ENCODE measurements at places on chromosomes 6 and 20. TPM values are rescaled to one million over a fixed set of nuclear protein-coding genes. Genes with fewer than 3 reads are reported as not detected.

DNA sequence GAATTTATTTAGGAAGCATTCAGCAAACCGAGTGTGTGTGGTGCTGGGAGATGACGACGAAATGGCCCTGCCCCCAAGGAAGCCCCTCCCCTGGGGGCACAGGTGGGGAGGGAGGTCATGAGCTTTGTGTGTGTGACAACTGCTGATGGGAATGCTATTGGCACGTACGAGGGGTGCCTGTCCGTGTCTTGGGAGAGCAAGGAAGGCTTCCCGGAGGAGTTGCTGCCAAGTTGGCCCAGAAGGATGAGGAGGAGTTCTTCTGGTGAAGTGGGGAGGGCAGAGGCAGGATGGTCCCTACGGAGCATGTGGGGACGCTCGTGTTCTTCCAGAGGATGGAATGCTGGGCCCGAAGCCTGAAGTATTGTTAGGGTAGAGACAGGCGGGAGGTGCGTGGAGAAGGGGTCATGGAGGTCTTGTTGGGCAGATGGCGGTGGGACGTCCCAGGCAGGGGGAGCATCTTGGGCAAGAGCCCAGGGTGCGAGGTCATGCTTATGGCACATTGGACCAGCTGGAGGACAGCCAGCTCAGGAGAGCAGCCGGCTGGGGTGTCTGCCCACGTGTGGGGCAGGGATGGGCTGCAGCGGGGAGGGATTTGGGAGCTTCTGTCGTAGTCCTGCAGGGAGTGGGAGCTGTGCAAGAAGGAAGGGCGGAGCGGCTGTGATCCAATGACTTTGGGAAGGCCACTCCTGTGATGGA is 46.1 kb downstream of the SYNJ2 start:
- no peaks in the 10 kb centered on the region for H3K36me3 ChIP-seq
- no peak overlapping the region for H3K4me3 ChIP-seq
- no peaks in the 10 kb centered on the region for H3K4me1 ChIP-seq
- DNase-seq = no peak
- H3K27me3 ChIP-seq = no peaks in the 10 kb centered on the region
- H3K27ac ChIP-seq = no peak overlapping the region

DNA sequence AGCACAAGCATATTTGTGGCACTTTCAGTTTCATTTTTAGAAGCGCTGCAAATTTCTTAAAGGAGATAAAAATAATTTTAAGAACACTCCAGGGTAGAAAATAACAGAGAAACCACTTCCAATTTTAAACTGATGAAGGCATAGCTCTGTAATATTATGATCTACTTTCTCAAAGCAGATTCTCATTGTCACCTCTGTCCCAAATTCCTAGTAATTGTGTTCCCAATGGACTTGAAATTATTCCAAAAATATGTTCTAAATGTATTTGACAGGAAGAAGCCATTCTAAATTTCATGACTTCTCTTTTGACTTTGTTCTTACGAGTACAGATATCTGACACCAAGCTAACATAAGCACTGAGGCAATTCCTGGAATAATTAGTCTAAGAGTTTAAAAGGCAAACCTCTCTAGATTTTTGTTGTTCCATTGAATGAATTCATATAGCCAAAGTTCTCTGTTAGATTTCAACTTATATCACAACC is 140.2 kb upstream of the CARMIL1 start:
- DNase-seq = no peak
- no peak overlapping the region for H3K27ac ChIP-seq
- no peak overlapping the region for H3K4me3 ChIP-seq
- H3K36me3 ChIP-seq = peaks cover 10% of the 10 kb centered on the region
- H3K4me1 ChIP-seq = no peaks in the 10 kb centered on the region
- no peaks in the 10 kb centered on the region for H3K27me3 ChIP-seq

The PTK6 gene
- total RNA-seq = 0.28 TPM

DNA sequence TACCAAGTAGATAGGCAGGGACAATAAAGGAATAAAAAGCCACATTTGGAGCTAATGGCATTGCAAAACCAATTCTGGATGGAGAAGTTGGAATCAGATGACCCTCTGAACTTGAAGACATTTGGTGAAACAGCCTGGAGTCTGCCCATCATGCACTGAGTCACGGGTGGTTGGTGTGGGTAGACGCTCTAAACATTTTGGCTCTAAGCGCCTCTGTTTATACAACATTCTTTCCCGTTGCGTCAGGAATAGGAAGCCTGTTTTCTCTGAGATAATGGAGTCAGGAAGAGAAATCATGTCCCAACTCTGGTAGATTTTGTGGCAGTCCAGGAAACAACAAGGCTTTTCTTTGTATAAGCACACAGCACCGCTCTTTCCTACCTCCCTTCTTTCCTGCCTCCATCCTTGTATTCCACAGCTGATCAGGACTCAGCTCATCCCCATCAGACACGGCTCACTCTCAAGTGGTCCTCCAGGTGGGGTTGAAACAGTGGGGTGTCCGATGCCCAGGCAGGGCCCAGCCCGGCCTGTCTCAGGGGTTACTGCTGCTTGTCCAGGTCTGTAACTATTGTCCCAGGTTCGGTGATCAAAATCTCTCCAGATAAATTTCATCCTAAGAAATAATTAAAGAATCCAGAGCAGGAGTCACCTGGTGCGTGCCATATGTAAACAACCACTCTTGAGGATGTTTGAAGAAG is 12.1 kb upstream of the RAMACL start:
- H3K4me1 ChIP-seq = peaks cover 17% of the 10 kb centered on the region
- DNase-seq = no peak
- no peaks in the 10 kb centered on the region for H3K27me3 ChIP-seq

GRCh38 chr6:26087284-26088115 is at the start of gene HFE:
HFE (plus strand) TSS chr6:26087429; CDS start chr6:26087441, 12 bp downstream.
- H3K4me3 ChIP-seq = peak within 1 kb of the TSS; percentile 62
- H3K27me3 ChIP-seq = no peaks in the 10 kb centered on the region
- H3K36me3 ChIP-seq = no peaks in the 10 kb centered on the region

GRCh38 chr20:34334654-34335407 is 28.2 kb upstream of the ITCH start:
- H3K4me1 ChIP-seq = no peaks in the 10 kb centered on the region
- H3K27ac ChIP-seq = no peak overlapping the region
- DNase-seq = no peak
- no peaks in the 10 kb centered on the region for H3K27me3 ChIP-seq
- no peaks in the 10 kb centered on the region for H3K36me3 ChIP-seq

DNA sequence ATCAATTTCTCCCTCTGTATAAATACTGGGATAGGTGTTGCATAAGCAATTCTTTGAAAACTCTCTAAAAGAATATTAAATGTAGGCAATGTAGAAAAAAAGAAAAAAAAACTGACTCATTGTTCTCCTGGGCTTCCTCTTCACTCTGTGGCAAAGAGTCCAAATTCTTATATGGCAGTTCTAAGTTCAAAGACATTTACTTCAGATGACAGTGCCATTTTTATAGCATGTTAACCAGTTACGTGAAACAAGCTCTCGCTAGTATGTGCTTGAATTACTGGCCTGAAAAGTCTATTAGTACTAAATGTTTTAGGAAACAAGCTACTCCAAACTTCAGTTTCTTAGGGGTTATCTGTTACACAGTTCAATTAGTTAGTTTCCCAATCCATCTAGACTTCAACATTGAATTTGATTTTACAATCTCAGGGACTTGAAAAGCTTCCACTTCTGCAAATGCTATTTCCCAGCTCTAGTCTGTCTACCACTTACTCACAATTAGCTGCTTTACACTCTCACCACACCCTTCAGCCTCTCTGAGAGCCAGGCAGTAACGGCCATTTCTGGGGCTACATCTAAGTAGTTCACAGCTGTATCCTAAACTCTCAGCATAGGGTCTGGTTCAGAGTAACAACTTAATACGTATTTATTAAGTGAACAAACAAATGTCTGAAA is 100.4 kb downstream of the OGFRL1 start:
- no peak for DNase-seq
- H3K4me3 ChIP-seq = no peak overlapping the region
- H3K27ac ChIP-seq = no peak overlapping the region
- peaks cover 31% of the 10 kb centered on the region for H3K4me1 ChIP-seq
- no peaks in the 10 kb centered on the region for H3K27me3 ChIP-seq

DNA sequence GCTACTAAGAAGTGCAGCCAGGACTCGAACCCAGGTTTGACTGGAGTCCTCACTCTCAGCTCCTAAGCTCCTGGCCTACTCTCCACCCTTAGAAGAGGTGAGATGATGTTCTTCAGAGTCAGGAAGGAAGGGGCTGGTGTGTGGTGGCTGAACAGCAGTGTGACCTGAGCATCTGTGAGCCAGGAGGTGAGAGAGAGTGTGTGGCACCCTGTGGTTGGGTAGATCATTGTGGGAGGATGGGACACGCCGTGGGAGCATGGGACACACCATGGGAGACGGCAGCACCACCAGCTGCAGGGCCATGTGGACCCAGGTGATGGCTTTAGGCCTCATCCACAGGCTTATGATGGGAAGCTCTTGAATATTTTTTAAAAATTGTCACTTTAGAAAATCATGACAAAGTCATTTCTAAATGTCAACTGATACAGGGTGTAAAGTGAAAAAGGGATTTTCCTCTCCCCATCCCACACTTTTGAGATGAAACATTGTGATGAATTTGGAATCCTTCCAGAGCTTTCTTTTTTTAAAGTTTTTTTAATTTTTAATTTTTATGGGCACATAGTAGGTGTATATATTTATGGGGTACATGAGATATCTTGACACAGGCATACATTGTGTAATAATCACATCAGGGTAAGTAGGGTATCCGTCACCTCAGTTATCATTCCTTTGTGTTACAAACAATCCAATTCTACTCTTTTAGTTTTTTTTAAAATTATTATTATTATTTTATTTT is 31.6 kb downstream of the SRC start:
- no peak overlapping the region for H3K4me3 ChIP-seq
- H3K27ac ChIP-seq = no peak overlapping the region
- DNase-seq = no peak
- no peaks in the 10 kb centered on the region for H3K27me3 ChIP-seq

The RAET1G gene
- not detected for total RNA-seq

The RGS17 gene
- total RNA-seq = 12.1 TPM

The ADAM33 gene
- total RNA-seq = 4.0 TPM

The CLVS2 gene
- 0.66 TPM for total RNA-seq

- peak within 1 kb of the TSS; percentile 95 for H3K4me3 ChIP-seq
- H3K27ac ChIP-seq = no peak within 1 kb of the TSS
- peaks cover 65% of the 10 kb centered on the region for H3K27me3 ChIP-seq
- DNase-seq = peak; percentile 85
- H3K4me1 ChIP-seq = peaks cover 46% of the 10 kb centered on the region
These were observed at the start of gene TFAP2C for GRCh38 chr20:56628873-56629463. TFAP2C (plus strand) TSS chr20:56629306; CDS start chr20:56629545, 239 bp downstream.

GRCh38 chr6:132669690-132670291 is 10.8 kb upstream of the TAAR1 start:
- peak; percentile 66 for DNase-seq
- H3K4me1 ChIP-seq = peaks cover 8% of the 10 kb centered on the region
- no peak overlapping the region for H3K27ac ChIP-seq
- H3K27me3 ChIP-seq = no peaks in the 10 kb centered on the region

The RRAGD gene
- total RNA-seq = 22.1 TPM

GRCh38 chr20:14334306-14334930 is 3.0 kb downstream of the FLRT3 start:
- peaks cover 21% of the 10 kb centered on the region for H3K4me1 ChIP-seq
- no peak overlapping the region for H3K27ac ChIP-seq
- H3K36me3 ChIP-seq = no peaks in the 10 kb centered on the region
- no peak overlapping the region for H3K4me3 ChIP-seq
- DNase-seq = peak; percentile 63

The ROS1 gene
- total RNA-seq = not detected

GRCh38 chr20:20020908-20021307 is 3.7 kb downstream of the NAA20 start:
- DNase-seq = no peak
- H3K27ac ChIP-seq = no peak overlapping the region
- peaks cover 5% of the 10 kb centered on the region for H3K4me1 ChIP-seq
- H3K4me3 ChIP-seq = no peak overlapping the region

The PRL gene
- not detected for total RNA-seq

- DNase-seq = no peak
- H3K4me3 ChIP-seq = no peak overlapping the region
- H3K36me3 ChIP-seq = no peaks in the 10 kb centered on the region
- peaks cover 14% of the 10 kb centered on the region for H3K4me1 ChIP-seq
- no peaks in the 10 kb centered on the region for H3K27me3 ChIP-seq
- no peak overlapping the region for H3K27ac ChIP-seq
These were observed 84.2 kb upstream of the CNKSR3 start for GRCh38 chr6:154594496-154595198.

- H3K4me1 ChIP-seq = peaks cover 4% of the 10 kb centered on the region
- no peaks in the 10 kb centered on the region for H3K36me3 ChIP-seq
- no peak overlapping the region for H3K27ac ChIP-seq
- no peak for DNase-seq
These were observed 40.7 kb downstream of the MAP3K5 start for GRCh38 chr6:136751522-136751956.

The TNFRSF21 gene
- total RNA-seq = 48.5 TPM

The GRIK2 gene
- total RNA-seq = 3.0 TPM

DNA sequence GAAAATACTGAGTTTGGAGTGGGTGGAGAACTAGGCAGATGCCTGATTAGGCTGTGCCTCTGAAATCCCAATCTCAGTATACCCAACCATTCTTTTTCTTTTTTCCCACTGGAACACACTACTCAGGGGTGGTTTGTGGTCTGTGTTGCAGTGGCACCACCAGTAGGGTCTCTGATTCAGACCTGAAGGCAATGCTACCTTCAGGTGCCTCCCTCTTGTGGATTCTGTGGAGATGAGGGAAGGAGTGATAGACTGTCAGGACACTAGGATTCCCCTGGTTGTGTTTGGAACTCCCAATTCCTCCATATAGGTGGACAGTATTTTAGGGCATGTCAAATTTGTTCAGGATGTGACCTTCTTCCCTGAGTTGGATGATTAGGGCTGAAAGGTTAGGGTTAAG is 47.4 kb upstream of the SYNCRIP start:
- no peak overlapping the region for H3K4me3 ChIP-seq
- no peaks in the 10 kb centered on the region for H3K4me1 ChIP-seq
- H3K27ac ChIP-seq = no peak overlapping the region
- H3K36me3 ChIP-seq = no peaks in the 10 kb centered on the region
- no peak for DNase-seq

DNA sequence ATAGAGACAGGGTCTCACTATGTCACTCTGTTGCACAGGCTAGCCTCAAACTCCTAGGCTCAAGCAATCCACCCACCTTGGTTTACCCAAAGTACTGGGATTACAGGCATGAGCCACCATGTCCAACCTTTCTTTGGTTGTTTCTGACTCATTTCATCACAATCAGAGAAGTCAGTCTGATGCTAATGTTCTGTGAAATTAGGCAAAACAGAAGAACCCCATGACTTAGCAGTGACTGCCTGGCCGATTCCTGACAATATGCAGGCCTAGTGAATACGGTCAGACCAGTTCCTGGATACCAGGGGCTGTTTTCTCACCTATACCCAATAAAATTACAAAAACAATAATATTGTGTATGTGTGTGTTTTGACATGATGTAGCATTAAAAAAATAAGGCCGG is 58.8 kb upstream of the BTN3A2 start:
- H3K27ac ChIP-seq = no peak overlapping the region
- H3K4me1 ChIP-seq = no peaks in the 10 kb centered on the region
- DNase-seq = no peak
- no peaks in the 10 kb centered on the region for H3K36me3 ChIP-seq
- no peaks in the 10 kb centered on the region for H3K27me3 ChIP-seq

GRCh38 chr20:24842918-24843715 is 106.0 kb upstream of the CST7 start:
- H3K27me3 ChIP-seq = no peaks in the 10 kb centered on the region
- DNase-seq = no peak
- H3K4me1 ChIP-seq = no peaks in the 10 kb centered on the region
- H3K4me3 ChIP-seq = no peak overlapping the region
- no peaks in the 10 kb centered on the region for H3K36me3 ChIP-seq
